Activated CD4-positive, alpha-beta T cell treated with anti-CD3 and anti-CD28 coated beads for 36 hours (primary cell): ENCODE measurements at places on chromosomes 7 and 10. TPM values are rescaled to one million over a fixed set of nuclear protein-coding genes. Genes with fewer than 3 reads are reported as not detected.

AKR1B15 gene
- total RNA-seq, result not detected

PKD1L1 gene
- 0.16 TPM for total RNA-seq

ZPBP gene
- not detected for total RNA-seq

WDR86 gene
- total RNA-seq, result not detected

GRCh38 chr10:104255311-104255981 lies 754 bp downstream of the GSTO1 start:
- DNase-seq, result no peak

DNA sequence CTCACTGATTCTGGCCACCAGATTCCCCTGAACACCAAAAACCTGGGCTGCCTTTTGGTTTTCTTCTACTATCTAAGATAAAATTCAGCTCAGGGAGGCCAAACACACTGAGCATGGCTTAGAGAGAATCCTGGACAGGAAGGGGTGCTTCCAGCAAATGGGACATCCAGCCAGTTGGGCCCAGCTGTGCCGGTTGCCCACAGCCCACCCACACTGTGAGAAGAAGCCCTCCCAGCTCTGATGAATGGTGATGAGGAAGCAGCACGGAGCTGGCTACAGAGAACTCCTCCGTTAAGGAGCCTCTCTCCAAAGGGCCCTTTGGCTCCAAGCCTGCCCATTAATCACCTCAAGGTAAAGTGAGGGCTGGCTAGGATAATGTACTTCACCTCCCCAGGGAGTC lies 15.9 kb downstream of the LRRC18 start:
- DNase-seq, result no peak

- no peak for DNase-seq
Measured at GRCh38 chr7:19690736-19691135, 18.1 kb downstream of the POLR1F start.

DNA sequence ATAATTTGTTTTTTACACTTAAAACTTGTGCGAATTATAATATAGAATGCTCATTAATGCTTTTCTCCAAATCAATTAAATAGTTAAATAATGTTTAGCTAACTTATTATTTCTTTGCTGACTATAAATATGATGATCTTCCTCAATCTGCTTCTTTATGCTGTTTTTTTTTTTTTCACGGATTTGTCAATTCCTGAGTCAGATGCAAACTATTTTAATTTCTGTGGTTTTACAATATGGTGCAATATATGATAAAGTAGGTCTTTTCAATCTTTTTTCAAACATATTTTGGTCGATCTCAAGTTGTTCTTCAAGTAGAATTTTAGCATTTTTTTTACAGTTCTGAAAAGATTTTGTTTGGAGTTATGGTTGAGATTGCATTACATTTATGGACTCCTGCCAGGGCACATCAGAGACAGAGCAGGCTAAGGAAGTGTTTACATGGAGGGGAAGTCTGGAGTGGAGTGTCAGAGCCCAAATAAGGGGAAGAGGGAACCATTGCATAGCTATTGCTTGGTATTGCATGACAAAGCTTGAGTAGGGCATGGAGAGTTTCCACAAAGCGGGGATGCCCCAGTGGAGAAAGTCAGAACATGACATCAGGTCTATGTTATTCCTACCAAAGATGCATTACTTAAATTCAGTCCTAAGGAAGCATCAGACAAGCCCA lies 204.4 kb downstream of the OTUD1 start:
- no peak for DNase-seq

- DNase-seq, result no peak
Measured at GRCh38 chr10:112605063-112605462, 158.0 kb downstream of the VTI1A start.

SPDYE8 gene
- total RNA-seq, result not detected

GRCh38 chr7:64599359-64599758 lies 36.5 kb upstream of the ZNF680 start:
- no peak for DNase-seq

DNA sequence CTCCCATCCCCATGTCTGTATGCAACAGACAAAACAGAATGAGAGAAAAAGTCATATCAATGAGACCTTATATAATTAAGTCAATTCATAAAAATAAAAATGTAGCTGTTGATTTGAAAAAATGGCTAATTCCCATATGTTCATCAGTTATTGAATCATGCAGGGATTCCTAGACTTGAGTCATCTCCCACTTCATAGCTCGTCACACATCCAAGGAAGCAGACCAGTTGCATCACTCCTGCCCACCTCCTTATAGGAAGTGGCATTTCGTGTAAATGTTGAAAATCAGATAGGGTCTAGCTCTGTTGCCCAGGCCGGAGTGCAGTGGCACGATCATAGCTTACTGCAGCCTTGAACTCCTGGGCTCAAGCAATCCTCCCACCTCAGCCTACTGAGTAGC lies 56.1 kb upstream of the SH2B2 start:
- no peak for DNase-seq

AKAP9 gene
- 25.4 TPM for total RNA-seq

GRCh38 chr7:87427288-87427687 lies 48.2 kb downstream of the ABCB4 start:
- DNase-seq, result no peak

ACBD7 gene
- total RNA-seq, result 2.6 TPM

GRCh38 chr10:70458329-70459060 lies 17.0 kb upstream of the NODAL start:
- peak; percentile 74 for DNase-seq

TMEM273 gene
- 28.0 TPM for total RNA-seq

- no peak for DNase-seq
Measured at GRCh38 chr10:5951167-5951711, 26.1 kb downstream of the IL15RA start.

GRCh38 chr10:7804741-7805140 lies 13.6 kb upstream of the TAF3 start:
- no peak for DNase-seq

MYL7 gene
- total RNA-seq, result not detected

GRCh38 chr10:101355072-101355706 lies 1.2 kb downstream of the BTRC start:
- DNase-seq, result no peak

ZNF467 gene
- 0.25 TPM for total RNA-seq

DNA sequence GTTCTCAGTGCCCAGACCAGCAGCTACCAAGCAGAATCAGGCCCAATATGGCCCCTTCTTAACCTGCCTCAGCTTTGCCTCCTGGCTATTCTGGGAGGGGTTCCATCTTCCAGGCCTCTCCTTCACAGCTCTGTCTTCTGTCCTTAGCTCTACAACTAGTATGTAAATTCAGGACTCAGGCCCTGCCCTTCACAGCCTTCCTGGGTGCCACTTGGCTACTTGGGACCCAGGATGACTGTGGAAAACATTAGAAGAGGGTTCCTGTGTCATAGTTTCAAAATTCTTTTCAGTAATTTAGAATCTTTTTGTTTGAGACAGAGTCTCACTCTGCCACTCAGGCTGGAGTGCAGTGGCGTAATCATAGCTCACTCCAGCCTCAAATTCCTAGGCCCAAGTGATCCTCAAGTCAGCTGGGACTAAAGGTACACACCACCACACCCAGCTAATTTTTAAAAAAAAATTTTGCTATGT lies 33.2 kb upstream of the PAPSS2 start:
- no peak for DNase-seq

WIPF3 gene
- not detected for total RNA-seq

DNA sequence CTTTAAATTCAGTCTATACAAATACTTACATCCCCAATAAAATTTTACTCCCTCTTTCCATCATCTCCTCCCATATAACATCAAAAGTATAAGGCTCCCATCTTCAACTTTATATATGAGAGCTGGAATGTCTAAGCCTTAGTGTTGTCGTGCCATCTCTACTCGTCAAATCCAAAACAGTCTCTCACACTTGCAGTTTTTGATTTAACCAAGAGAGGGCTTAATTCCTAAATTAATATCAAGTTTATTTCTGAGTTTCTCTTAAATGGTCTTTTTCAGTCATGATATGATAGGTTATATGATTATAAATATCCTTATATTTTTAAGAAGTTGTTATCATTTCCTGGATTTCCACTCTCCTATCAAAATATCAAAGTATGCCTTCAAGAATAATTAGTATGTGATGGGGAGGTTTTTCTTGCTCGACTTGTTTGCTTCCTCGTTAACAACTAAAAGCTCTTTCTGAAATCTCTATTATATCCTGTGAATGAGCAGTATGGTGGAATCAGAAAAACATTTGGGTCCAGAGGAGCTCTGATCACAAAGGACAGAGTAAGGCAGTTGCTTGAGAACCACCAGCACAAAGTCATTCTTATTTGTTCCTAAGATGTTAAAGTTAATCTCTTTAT lies 12.5 kb upstream of the LIPK start:
- DNase-seq, result no peak

LRRC18 gene
- not detected for total RNA-seq

LRRC17 gene
- total RNA-seq, result 0.21 TPM

DNA sequence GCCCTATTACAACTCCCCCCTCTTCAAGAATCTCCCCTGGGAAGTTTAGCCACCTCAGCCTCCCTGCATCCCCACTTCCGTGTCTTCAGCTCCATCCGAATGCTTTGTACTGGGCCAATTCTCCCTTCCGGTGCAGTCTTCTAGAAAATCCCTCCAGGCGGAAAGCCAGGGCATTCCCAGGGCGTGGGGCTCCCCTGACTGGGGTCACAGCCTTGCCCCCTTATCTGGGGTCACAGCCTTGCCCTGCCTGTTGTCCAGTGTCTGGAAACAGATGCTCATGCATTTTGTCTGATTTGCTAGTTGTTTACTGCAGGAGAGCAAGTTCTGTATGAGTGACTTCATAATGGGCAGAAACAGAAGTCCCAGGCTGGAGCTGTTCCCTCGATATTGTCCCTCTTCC lies 112.5 kb upstream of the TCERG1L start:
- DNase-seq, result no peak

HOXA9 gene
- not detected for total RNA-seq

IDI2 gene
- total RNA-seq, result not detected

TRPV5 gene
- total RNA-seq, result not detected

SLC26A3 gene
- total RNA-seq, result not detected

DNA sequence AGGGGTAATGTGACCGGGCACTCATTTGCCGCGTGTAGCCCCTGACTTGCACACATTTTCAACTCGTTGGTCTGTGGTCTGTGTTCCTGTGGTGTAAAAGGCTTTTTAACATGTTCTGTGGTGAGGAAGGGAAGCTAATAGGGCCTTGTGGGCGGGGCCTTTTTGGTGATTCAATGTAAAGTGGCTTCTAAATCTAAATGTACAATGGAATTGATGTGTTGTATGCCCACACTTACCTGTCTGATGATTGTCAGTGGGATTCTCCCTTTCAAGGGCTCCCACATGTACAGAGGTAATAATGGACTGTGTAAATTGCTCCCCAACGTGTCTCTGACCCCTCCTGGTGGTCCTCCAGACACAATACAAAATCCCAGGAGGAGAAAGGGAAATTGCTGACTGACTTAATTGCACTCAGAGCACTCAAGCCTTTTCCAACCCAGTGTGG lies 43.1 kb upstream of the GATAD1 start:
- peak; percentile 62 for DNase-seq

- peak; percentile 59 for DNase-seq
Measured at GRCh38 chr7:130733931-130734814, at the start of gene KLF14. KLF14 (minus strand) TSS chr7:130734207; CDS start chr7:130734033, 174 bp downstream.

- DNase-seq, result peak; percentile 32
Measured at GRCh38 chr7:104982308-104983075, 31.5 kb upstream of the KMT2E start.

PALD1 gene
- total RNA-seq, result 5.4 TPM

- no peak for DNase-seq
Measured at GRCh38 chr7:47543714-47544113, 38.2 kb downstream of the TNS3 start.

- DNase-seq, result no peak
Measured at GRCh38 chr7:133572843-133573242, 320.0 kb downstream of the EXOC4 start.

DNA sequence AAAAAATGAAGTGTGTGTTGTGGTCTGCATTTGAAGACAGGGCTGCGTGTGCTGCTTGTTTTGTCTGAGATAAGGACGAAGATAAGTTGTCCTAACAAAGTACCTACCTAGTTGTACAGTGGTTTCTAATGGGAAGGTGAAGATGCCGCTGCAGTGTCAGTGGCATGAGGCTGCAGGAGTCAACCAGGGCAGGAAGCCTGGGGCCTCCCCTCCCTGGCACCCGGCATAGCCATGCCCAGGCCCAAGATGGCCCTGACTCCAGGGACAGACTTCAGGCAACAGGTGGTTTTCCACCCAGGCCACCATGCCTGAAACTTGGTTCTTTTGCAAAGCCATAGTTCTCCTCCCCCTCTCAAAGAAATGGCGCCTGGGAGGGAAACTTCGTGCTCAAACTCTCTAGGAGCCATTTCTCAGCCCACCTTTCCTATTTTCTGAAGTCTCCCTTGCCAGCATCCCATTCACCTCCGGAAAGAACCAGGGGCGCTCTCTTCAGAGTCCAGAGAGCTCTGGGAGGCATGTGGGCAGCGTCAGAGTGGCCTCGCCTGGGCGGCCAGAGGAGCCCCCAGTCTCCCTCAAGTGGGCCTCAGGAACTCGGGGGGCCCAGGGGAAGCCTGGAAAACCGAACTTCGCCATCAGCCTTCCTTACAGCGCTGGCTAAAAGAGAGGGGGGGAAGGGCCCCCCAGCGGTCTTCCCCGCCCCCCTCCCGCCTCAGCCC lies 2.1 kb upstream of the KAT6B start:
- DNase-seq, result peak; percentile 57

DNA sequence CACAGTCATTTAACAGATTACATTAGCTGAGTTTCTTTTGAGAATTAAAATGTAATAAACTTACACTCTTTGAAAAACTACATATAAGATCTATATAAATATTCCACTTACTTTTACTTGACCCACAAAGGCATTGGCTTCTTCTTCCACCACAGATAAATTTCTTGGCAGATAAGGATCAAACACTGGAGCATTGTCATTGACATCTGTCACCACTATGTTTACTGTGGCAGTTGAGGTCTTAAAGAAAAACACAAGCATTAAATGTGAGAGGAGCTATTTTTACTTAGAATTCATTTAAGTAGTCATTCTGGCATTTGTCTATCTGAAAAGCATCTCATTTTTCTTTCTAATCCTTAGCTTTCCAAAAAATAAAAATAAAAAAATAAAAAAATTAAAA lies 734.4 kb downstream of the PCDH15 start:
- DNase-seq, result no peak

DRGX gene
- not detected for total RNA-seq

DNA sequence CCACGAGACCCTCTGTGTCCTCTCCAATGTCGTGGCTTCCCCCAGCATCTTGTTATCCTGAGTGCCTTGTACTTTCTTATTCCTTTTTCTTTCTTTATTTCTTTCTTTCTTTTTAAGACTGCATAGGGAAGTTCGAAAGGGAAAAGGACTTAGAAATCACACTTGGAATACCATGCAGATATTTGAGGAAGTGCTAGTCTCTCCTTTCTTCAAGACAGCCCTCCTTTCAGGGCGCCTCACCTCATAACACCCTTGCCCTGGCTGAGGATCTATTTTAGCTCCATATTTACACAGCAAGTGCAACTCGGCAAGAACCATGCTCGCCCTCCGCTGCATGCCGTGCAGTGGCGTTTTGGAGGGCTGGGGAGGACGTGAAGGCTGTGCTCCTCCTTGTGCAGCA lies 232.3 kb upstream of the GLI3 start:
- no peak for DNase-seq
